ENCODE measurements at places on chromosomes 1 and 21.

DNA sequence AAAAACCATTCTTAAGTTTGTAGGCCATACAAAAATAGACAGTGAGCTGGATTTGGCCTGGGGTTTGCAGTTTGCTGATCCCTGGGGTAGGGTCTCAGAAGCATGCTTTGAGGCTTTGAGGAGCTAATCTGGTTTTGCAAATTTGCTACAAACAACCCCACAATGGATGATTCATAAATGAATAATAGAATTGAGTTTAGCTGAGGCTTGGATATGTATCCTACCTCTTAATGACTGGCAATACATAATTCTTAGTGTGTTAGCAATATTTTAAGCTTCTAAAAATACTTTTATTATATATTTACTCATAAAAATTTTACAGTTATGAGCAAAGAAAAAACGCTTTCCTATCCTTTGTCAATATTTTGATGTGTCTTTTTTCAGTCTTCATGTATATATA is 50.6 kb downstream of the ROR1 start:
- DNase-seq, result no peak

- no peak for DNase-seq
Measured at GRCh38 chr1:209109001-209109785, 474.3 kb upstream of the CAMK1G start.

DNA sequence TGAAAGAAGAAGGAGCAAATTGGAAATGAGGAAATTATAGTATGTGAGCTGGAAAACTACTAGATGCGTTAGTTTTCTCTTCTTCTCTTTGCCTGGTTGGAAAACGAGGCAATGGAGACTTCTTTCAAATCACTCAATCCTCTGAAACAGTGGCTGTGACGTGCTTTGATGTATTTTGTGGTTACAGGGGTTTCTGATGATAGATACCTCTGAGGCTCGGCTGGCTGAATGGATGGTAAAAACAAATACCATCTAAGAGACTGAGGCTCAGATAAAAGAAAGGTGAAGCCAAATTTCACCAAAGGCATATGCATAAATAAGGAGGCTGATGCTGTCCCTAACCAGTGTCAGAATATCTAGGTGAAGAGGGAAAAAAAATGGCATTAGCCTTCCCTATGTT is 15.1 kb downstream of the MAB21L3 start:
- no peak for DNase-seq

DNA sequence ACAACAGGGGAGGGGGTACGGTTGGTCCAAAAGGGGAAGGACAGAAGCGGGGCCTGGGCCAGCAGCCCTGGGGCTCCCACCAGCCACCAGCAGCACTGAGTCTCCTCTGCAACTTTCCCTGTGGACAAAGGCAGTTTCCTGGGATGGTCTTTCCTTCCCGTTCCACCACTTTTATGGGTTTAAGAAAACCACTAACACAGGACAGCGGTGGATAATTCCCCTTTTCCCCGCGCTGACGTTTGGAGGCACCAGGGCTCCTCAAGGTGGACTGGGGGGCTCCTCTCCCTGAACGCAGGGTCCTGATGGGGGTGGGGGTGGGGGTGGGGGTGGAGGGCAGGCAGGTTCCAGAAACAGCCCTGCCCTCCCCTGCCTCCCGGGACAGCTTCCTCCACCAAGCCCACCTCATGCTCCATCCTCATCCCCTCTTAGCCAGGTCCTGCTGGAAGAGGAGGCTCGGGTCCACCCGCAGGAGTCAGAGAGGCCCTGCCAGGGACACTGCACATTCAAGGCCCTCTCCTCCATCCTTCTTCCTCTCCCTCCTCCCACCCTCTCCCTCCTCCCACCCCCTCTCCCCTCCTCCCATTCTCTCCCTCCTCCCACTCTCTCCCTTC is 4.8 kb upstream of the COL6A1 start:
- no peak for DNase-seq

GRCh38 chr1:100322436-100323211 is 29.7 kb upstream of the CDC14A start:
- no peak for DNase-seq

DNA sequence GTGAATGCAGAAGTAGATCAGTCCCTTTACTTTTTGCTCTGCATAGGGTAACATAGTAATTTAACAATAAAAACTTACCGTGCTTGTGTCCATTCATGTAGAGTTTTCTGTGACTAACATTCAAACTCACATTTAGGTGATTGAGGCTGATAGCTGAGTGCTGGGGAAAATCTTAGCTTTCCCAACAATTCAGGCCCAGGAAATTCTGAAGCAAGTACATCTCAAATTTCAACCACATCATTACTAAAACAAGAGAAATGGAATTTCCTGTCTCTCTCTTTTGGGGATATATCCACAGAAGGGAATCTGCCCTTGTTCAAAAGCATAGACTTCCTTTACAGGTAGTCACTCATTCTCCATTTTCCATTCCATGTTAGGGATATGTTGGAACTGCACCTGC is 33.1 kb upstream of the C1orf146 start:
- no peak for DNase-seq

GRCh38 chr1:17007121-17007520 is 4.6 kb downstream of the ATP13A2 start:
- DNase-seq, result no peak

DNA sequence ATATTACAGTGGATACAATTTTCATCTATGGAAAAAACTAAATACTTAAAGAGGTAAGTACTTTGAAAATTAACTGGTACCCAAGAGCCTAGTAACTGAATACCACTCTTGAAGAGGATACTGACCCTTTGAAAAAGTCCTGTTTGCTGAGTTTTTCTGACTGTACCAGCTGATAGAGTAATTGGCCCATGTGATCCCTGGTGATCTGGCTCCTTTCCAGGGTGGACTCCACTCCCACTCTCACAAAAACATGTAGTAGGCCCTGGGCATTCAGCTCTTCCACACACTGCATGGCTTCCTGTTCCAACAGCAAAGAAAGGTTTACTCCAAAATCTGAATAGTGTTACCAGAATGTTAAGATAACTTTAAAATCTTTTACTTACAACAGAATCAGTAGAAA is 53.6 kb upstream of the HP1BP3 start:
- DNase-seq, result no peak
